ENCODE measurements at places on chromosomes 16 and 17.

GRCh38 chr17:33175562-33175961 is 117.5 kb downstream of the ASIC2 start:
- no peak for DNase-seq

- no peak for DNase-seq
Measured at GRCh38 chr16:88282564-88283395, 100.0 kb upstream of the ZNF469 start.

DNA sequence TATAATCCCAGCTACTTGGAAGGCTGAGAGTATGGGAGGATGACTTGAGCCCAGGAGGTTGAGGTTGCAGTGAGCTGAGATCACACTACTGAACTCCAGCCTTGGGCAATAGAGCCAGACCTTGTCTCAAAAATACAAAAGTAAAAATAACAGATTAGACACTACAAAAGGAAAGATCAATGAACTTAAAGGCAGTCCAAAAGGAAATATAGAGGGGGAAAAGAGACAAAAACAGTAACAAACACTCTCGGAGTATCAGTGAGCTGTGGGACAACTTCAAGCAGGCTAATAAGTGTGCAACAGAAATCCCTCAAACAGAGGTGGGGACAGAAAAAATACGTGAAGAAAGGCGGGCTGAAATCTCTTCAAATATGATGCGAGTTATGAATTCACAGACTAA is 58.8 kb downstream of the CPPED1 start:
- DNase-seq = no peak

GRCh38 chr17:428414-428813 is 75.8 kb upstream of the RPH3AL start:
- no peak for DNase-seq

DNA sequence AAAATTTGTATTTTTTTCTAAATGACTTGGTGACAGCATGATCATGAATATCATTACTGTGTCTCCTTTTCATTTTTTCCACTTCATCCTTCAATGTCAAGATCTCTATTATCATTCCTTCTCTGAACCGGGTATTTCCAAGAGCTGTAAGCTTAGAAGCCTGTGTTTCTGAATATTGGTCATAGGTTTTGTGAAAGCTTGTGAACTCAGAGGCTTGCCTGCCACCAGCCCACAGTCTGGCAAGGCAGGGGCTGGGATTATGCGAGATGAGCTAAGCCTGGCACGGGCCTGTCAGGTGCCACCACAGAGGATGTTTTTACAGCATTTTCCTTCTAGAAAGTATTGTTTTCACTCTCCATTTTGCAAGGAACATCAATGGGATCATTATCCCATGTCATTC is 92.8 kb downstream of the MYH10 start:
- no peak for DNase-seq

GRCh38 chr17:39687101-39687545 is 734 bp downstream of the PGAP3 start:
- no peak for DNase-seq

DNA sequence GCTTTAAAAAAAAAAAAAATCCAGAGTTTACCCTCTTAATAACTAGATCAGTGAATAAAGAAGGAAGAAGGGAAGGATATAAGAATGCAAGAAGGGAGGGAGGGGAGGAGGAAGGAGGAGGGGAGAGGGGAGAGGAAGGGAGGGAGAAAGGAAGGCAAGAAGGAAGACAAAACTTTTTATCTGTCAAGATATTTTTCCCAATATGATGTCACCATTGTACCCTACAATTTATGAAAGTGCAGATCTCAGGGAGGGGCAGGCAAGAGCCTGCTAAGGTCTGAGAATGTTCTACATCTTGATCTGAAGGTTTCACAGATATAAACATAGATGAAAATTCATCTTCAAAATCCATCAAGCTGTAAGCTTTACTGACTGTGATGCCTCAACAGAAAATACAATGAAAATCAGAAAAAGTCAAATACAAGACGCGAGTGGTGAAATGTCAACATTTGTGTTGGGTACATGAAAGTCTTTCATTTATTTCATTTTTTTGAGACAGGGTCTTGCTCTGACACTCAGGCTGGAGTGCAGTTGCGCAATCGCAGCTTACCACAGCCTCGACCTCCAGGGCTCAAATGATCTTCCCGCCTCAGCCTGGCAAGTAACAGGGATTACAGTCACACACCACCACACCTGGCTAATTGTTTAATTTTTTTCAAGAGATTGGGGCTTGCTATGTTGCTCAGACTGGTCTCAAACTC is 57.1 kb upstream of the EMP2 start:
- DNase-seq = no peak

GRCh38 chr16:52781005-52781630 is 234.2 kb upstream of the TOX3 start:
- no peak for DNase-seq

GRCh38 chr16:85079785-85080570 is 32.3 kb downstream of the CIBAR2 start:
- DNase-seq = no peak

GRCh38 chr17:59491353-59492090 is 73.9 kb upstream of the DHX40 start:
- DNase-seq = no peak

DNA sequence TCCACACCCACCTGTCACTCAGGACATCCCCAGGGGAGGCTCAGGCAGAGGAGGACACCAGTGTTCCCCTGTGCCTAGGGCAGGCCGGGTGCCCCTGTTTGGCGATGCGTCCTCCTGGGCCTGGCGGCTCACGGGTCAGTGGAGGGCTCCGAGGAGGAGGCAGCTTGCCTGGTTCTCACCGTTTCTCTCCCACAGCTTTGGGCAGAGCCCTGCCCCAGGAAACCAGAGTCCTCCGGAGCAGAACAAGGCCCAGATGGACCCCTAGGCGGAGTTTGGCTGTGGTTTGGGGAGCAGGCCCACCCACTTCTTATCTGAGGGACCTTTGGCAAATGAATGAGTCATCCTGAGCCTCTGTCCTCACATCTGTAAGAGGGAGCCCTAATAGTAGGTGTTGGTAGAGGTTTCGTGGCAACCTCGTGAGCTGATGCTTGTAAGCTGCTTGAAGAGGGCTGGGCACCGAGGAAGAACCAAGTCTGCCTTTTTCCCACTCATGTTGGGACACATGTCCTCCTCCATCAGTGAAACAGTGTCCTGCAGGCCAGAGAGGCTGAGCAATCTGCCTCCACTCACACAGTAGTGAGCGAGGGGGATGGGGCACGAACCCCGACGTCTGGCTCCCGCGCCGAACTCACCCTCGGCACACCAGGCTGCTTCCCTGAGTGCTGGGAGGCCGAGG is 247.0 kb upstream of the CIBAR2 start:
- DNase-seq = no peak

- no peak for DNase-seq
Measured at GRCh38 chr17:7427549-7427948, 1.1 kb upstream of the SPEM3 start.

DNA sequence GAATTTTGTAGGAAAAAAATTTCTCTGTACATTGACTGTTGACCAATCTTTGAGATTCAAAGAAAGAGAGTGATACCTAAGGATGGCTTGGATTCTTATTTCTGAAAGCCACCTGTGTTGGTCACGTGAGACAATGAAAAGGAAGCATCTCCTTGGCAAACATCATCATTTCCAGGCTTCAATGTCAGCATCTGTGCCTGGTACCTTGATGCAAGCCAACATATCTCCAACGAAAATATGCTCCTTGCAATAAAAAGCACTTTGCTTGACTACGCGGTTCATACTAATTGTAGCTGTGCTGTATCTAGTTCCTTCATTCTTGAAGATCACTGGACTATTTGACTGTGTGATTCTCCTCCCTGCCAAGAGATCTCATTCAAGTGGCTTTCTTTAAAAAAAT is 503.4 kb upstream of the PSMD7 start:
- DNase-seq = no peak

Measured in stimulated activated CD4-positive, alpha-beta T cell treated with anti-CD3 and anti-CD28 coated beads, Interleukin-12 subunit alpha, Interleukin-12 subunit beta, amount 100 ng/mL, for 24 hours (primary cell).